Uterus (tissue), 4 donors: ENCODE measurements at places on chromosomes 13 and 19.

GRCh38 chr13:94784066-94784465 is 71.7 kb upstream of the SOX21 start:
- DNase-seq: no peak

DNA sequence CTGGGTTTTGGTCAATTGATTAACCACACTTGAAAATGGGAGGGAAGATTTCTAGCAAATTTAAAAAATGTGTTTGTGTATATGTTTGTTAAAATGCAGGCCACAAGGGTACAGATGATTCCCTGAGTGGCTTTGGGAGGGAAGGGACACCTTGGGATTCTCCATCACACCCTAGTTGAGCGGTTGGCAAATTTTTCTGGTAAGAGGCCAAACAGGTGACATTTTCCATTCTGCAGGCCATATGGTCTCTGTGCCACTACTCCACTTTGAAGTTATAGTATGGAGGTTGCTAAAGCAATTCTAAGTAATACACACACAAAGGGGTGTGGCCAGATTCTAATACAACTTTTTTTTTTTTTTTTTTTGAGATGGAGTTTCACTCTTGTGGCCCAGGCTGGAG is 12.9 kb upstream of the MED26 start:
- no peak for DNase-seq

- DNase-seq: no peak
Measured at GRCh38 chr13:107900775-107901174, 314.6 kb downstream of the LIG4 start.

DNA sequence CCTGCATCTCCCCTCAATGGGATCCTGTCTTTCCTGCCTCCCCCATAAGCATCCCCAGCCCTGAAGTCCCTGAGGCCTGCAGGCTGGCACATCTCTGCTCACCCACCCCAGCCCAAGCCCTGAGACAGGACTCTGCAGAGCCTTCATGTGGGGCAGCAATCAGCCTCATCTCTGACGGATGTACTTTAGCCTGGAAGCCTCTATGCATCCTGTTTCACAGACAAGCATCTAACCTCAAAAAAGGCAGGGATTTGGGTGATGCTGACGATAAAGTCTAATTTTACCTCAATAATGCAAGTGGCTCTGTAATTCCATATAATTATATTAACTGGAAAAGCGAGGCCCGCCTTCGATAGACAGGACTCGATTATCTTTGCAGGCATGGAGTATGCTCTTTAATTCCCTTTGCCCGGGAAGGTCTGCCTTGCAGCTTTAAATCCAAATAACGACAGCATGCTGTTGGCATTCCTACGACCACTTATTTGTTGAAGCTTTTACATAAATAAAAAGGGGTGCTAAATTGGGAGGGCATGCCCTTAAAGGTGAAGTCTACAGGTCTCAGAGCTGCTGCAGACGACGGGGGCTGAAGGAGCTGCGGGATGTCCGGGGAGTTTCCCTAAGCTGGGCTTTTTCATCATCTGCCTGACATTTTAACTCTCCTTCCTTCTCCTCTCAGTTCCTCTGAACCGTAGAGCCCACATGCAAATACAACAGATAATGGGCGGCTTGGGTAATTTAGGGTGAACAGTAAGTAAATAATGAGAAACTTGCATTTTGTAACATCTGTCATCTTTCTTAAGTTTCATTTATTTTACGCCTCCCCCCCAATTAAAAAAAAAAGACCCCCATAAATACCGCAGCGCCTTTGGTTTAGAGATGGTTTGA is 211.5 kb downstream of the URI1 start:
- no peak for DNase-seq

DNA sequence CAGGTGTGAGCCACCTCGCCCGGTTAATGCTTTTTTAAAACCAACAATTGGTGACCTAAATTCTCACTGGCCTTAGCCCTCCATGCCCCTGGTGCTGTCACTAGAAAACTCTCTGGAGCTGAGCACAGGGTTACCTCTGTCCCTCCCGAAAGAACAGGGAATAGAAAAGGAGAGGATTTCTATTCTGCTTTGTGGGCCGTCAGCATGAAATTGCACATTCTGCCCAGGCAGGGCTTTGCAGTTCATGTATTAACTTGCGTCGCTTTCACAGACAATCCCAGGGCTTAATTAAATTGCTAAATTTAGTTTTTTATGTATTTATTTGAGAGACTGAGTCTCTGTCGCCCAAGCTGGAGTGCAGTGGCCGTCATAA is 583 bp upstream of the ZNF480 start:
- DNase-seq: no peak
